ELF-1 (cell line): ENCODE measurements at places on chromosomes 2 and 18.

GRCh38 chr2:208074610-208075356, 49.5 kb upstream of the PLEKHM3 start:
- no peak for DNase-seq

- no peak for DNase-seq
Measured at GRCh38 chr2:237057893-237058300, 27.8 kb upstream of the COPS8 start.

DNA sequence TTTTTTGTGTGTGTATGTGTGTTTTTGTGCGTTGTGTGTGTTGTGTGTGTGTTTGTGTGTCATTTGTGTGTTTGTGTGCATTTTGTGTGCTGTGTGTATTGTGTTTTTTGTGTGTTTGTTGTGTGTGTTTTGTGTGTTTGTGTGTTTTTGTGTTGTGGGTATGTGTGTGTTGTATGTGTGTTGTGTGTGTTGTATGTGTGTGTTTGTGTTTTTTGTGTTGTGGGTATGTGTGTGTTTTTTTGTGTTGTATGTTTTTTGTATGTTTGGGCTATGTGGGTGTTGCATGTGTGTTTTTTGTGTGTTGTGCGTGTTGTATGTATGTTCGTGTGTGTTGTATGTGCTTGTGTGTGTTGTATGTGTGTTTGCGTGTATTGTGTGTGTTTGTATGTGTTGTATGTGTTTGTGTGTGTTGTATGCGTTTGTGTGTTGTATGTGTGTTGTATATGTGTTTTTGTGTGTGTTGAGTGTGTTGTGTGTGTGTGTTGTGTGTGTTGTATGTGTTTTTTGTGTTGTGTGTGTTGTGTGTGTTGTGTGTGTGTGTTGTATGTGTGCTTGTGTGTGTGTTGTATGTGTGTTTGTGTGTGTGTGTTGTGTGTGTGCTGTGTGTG, 275.3 kb downstream of the HRH4 start:
- no peak for DNase-seq

GRCh38 chr2:111705711-111706336, 178.2 kb downstream of the ANAPC1 start:
- DNase-seq = peak; percentile 90

DNA sequence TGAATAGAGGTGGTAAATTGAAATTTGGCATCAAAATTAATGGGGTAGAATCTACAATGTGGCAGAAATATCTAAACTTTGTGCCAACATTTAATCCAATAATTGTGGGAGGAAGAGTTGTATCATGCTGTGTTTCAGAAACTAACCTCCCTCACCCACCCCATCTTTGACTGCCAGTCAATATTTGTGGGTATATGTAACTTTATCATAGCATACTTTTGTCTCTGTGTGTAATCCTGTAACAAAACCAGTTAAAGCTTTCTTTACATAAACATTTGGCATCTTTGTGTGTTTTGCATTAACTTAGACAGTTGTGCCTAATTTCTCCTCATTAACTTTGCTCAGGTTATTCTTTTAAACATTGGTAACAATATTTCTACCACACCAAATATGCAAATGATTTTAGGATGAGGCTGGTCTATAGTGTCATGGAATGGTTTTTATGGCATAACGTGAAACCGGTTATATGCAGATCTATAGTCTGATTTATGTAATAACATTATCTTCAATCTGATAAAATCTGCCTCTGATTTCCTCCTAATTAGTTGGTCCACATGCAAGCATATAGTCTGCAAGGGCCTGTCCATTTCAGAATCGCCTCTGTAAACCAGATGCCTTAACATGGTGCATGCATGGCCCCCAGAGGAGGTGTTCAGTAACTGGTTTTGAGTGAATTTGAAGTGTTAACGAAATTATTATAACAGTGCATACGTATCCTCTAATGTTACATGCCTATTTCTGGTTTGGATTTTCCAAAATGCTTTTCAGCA, 84.3 kb downstream of the ACSL3 start:
- no peak for DNase-seq

DNA sequence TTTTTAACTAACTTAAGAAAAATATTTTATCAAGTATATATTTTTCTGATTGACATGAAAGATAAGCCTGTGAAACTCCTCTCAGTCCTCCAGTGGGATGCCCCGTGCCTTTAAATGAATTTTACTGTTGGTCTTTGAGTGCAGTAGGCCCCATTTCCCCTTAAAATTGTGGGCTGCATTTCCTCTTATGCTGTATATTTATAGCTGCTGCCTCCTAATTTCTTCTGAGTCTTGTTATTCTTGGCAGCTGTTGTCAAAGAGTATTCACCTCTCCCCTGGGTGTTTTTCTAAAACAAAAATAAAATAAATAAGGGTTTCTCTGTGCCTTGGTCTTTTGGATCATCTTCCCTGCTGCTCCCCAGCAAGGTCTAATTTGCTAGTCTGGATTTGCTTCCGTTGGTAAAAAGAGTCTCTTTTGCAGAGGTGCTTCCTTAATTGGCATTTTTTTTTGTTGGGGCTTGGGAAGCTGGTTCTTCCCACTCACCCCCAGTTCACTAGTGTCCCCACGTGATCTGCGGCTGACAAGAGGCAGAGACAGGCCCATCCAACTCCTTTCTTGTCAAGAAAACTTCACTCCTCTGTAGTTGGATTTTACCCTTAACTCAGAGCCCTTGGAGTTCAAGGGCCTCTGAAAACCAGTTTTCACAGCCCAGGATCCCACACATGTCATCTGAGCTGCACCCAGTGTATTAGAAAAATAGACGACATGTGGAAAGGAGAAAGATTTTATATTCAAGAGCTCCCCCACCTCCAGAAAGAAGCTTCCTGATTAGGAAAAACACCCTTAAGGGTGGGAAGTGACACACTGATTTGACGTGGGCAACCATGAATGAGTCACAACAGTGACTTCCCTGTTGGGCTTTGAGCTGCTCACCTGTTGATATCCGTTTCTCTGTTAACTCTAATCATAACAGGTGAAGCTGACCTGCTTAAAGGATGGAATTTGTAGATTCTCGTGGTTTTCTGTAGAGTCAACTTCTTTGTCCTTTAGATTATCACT, 431.5 kb downstream of the DCDC2C start:
- no peak for DNase-seq

- DNase-seq = no peak
Measured at GRCh38 chr18:6941996-6942395, 175.6 kb downstream of the LAMA1 start.

GRCh38 chr18:38413193-38413592, 847.6 kb upstream of the CELF4 start:
- DNase-seq = no peak
